Thymus (tissue), 14 donors: ENCODE measurements at places on chromosomes 11 and 22. TPM values are rescaled to one million over a fixed set of nuclear protein-coding genes. Genes with fewer than 3 reads are reported as not detected.

Gene HTR3A
- 0.52 TPM for total RNA-seq

Gene XKR3
- 0.05 TPM for total RNA-seq

Gene RIC8A
- total RNA-seq, result 59.1 TPM

DNA sequence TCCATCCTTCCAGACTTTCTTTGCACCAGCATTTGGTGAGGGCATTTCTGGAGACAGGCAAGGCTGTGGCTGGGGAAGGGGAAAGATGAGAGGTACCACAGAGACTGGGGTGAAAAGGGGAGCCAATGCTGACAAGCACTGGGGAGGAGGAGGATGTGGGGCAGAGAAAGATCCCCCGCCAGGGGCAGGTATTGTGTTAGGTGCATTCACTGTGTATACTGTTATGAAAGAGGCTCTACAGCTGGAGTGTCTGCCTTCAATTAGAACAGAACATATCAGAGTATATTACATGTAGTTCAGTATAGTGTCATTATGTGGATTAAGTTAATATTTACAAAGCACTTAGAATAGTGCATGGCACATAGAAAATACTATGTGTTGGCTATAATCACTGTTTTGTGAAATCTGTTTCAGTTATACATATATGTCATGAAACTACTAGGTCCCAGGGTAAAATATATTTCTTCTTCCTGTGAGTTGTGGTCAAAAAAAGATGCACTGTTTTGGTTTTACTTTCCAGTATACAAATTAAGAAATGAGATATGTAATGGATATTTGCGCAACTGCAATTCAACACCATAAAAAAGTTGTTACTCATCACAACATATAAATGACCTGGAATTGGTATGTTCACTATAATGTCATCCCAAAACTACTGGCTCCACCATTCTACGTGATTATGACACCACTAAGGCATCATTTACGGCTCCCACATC is 8.4 kb downstream of the MSANTD2 start:
- DNase-seq, result no peak

DNA sequence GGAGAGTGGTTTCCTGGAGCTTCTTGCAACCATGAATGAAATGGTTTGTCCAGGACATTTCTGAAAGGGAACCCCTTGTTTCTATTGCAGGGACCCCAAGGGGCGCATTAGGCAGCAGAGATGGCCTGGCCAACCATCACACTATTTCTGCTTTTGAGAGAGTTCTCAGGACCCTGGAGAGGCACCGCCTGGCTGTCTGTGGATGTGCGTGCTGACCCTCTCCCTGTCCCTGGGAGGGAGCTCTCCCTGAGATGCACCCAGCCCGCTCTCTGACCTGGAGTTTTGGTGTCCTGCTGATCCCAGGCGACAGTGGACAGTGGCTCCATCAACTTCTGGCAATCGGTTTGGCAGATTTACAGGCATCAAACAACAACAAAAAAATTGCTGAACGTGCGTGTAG is 80.3 kb upstream of the SLC22A12 start:
- DNase-seq, result no peak

DNA sequence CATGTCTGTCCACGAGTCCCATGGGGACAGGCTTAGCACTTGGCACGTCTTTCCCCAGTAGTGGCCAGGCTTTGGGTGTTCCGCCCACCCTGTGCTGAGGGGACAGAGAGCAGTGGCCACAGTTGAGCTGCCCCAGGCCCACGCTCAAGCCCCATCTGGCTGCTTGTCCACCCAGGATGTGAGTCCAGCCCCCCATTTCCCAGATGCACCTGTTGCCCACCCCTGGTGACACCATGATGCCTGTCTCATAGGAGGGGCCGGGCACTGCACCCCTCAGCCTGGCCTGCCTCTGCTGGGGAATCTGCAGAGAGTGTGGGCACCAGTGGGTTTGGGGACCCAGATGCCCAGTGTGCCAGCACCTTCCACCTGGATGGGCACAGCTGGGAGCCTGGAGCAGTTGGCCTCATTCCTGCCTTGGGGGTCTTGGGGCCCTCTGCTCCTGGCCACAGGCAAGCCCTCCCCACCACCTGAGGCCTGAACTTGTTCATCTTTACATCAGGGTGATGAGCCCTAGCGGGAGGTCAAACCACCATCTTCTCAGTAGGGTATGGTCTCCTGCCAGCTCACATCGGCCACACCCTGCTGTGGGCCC is 5.7 kb downstream of the SIGIRR start:
- no peak for DNase-seq

- DNase-seq, result no peak
Observed at GRCh38 chr22:19169947-19170318, 8.6 kb downstream of the SLC25A1 start.

DNA sequence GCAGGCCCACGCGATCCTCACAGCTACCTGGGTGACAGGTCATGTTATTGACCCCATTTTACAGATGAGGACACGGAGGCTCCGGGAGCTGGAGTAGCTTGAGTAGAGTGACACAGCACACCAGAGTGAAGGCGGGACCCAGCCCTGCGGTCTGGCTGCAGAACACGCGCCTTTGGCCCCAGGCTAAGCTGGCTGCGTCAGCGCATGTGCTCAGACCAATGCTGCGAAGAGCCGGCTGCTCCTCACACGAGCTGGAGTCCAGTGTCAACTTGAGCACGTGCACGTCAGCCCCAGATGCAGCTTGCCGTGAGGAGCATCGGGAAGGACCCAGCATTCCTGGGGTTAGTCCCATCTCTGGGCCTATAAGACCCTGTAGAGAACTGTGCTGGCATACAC is 49.9 kb downstream of the SCUBE1 start:
- DNase-seq, result no peak

Gene E2F8
- 5.5 TPM for total RNA-seq

DNA sequence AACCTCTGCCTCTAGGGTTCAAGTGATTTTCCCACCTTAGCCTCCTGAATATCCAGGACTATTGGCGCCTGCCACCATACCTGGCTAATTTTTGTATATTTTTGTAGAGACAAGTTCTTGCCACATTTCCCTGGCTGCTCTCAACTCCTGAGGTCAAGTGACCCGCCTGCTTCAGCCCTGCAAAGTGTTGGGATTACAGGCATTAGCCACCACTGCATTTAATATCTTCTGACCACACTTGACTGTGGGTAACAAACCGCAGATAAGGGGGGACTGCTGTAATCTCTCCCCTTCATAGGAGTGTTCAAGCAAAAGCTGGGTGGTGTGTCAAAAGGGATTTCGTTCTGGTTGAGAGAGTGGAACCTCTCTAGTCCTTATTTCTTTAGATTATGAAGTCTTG is 53.4 kb downstream of the GRAMD1B start:
- no peak for DNase-seq

Gene SLC25A18
- total RNA-seq, result 0.09 TPM

DNA sequence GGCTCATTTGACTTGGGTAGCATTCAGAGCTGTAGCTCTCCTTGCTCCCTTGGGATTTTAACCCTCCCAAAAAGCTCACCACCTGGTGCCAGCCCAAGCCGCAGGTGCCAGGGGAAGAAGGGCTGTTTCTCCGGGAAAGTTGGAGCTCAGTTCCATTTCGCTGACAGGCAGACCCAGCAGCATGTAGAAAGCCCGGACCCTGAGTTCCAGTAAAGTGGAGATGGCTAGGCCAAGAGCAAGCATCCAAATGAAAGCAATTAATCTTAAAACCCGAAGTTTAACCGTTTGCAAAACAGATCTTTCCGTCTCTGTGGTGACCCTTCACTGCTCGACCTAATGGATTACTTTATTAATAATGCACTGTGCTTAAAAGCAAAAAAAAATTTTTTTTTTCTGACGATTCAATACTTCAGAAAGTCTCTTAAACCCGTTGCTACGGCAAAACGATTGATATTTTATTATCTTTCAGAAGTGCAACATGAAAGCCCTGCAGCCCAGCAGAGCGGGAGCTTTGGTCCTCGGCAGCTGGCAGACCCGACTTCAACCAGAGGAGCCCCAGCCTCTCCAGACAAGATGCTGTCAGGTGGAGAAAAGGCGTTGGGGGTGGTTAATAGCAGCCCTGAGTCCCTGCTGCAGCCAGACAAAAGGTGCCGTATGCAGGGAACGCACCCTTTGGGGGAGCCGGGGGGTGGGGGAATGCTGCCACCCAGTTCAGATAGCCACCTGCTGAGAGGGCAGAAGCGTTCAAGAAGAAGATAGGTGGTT is 3.3 kb downstream of the LMO1 start:
- no peak for DNase-seq
